Panc1 (cell line): ENCODE measurements at places on chromosomes 12 and 14. TPM values are rescaled to one million over a fixed set of nuclear protein-coding genes. Genes with fewer than 3 reads are reported as not detected.
A peak's percentile ranks its signal among the peaks of the same experiment; 100 is the strongest.

Gene C12orf56
- total RNA-seq: 2.8 TPM

Gene CMA1
- not detected for total RNA-seq

Gene VDR
- 3.0 TPM for total RNA-seq

Gene SIX6
- total RNA-seq: not detected

DNA sequence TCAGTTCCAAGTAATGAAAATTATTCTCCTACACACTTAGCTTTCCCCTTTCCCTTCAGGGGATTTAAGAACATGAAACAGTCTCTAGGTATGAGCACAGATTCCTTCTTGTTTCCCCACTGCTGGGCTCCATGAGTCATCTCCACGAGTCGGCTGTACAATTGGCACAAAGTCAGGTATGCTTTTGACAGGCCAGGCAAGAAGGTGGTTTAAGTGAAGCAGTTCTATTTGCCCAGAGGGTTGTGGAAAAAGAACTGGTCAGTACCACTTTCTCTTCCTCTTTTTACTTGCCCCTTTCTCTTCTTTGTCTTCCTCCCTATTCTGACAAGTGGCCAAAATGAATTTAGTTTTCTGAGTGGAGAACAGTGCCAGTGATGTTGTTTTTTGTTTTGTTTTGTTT, 16.3 kb downstream of the DYNC1H1 start:
- DNase-seq: peak; percentile 87

DNA sequence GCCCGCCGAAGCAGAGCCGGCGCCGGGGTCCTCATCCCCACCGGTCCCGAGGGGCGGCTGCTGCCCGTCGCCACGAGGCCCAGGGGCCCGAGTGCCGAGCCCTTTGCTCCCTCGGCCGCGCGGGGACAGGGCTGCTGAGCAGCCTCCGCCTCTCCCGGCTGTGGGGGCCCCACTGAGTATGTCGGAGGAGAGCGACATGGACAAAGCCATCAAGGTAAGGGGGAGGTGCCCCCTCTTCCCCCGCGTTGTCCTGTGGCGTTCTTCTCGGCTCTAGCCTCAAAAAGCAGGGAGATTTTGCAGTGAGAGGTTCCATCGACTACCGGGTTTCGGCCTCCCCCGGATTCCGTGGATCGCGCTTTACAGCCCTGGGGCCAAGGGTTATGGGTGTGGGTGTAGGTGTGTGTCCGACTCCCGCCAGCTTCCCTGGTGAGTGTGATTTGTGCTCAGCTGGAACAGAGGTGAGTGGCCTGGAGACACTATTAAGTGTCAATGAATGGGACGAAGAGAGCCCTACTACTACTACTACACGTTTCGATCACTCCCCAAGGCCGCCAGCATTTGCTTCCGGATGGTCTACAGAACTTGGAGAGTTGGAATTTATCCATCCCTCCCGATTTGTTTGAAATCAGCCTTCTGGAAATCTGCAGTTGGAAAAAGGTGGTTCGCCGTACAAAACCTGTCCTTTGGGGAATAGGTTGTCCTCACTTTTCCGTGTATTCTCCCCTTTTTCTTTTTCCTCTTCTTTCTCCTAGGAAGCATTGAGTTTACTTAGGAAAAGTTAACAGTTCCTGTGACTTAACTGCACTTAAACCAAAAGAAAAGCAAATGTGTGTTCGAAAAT, 748 bp downstream of the MAPKAPK5 start:
- DNase-seq: no peak

DNA sequence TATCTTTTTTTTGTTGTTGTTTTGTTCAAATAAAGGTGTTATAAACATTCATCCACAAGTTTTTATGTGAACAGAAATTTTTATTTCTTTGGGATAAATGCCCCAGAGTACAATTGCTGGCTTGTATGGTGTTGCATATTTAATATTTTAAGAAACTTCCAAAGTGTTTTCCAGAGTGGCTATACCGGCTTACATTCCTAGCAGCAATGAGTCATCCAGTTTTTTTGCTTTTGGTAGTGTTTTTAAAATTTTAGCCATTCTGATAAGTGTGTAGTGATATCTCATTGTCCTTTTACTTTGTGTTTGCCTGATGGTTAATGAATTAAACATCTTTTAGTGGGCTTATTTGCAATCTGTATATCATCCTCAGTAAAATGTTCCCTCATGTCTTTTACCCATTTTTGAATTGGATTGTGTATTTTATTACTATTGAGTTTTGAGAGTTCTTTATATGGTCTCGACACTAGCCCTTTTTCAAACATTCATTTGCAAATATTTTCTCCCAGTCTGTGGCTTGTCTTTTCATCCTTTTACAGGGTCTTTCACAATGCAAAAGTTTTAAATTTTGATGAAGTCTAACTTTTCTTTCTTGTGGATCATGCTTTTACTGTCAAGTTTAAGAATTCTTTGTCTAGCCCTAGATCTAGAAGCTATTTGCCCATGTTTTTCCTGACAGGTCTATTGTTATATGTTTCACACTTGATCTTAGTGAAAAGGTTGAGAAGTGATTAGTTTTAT, 29.5 kb downstream of the PPP4R4 start:
- no peak for DNase-seq
